GM18507 (cell line): ENCODE measurements at places on chromosomes 2 and 18.

- no peak for DNase-seq
Measured at GRCh38 chr2:98459496-98460175, 15.0 kb downstream of the INPP4A start.

DNA sequence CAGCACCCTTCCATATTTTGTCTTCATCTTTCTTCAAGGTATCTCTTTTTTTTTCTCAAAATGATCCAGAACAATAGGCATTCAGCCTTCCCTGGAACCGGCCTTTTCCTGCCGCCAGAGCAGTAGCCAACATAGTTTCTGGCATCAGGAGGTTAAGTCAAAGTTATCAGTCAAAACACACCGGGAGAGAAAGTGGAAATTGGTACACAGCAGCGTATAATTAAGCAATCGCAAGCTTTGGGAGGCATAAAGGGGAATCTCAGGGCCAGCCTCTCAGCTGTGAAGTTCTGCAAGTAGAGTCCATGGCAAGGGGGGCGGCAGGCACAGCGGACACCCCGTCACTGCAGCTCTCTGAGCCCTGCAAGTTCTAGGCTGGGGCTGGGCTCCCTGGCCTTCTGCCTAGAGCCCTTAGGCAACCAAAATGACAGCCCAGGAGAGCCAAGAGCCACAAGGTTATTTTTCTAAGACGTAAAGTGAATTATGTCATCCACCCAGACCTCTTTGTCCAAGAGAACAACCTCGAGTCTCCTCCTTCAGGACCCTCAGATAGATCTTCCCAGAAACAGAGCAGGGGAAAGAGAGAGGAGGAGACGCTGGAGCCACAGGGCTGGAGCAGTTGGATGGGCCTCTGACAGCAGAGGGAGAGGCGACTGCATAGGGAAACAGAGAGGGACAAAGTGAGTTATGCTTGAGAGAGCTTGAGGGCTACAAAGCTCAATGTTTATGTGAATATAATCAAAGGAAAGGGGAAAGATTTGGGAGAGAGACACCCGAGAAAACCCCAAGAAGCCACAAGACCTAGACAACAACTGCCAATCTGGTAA lies 114.7 kb downstream of the BCL2L11 start:
- DNase-seq = no peak

DNA sequence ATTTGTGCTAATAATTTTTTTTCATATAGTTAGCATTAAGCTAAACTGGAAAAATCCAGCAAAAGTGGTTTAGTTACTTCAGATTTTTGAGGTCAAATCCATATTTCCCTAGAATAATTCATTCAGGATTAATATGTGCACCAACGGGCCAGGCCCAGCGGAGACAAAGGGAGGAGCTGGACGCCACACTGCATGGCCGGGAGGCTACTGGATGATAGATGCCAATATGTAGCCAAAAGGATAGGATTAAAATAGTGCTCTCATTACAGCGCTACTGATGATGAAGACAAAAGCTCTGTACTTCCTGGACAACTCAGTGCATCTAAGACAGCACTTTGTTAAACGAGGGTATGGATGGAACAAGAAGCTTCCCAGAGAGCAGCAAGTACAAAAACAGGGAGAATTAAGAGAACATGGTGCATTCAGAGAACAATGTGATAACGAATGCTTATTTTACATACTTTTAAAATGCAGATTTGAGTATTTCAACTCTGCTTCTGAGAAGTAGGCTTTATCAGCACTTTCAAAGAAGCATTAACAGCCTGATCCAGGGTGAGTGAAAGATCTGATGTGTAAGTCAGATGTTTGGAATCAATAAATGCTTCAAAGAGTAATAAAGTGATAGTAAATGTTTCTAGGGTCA lies 39.8 kb downstream of the PPP4R1 start:
- no peak for DNase-seq

DNA sequence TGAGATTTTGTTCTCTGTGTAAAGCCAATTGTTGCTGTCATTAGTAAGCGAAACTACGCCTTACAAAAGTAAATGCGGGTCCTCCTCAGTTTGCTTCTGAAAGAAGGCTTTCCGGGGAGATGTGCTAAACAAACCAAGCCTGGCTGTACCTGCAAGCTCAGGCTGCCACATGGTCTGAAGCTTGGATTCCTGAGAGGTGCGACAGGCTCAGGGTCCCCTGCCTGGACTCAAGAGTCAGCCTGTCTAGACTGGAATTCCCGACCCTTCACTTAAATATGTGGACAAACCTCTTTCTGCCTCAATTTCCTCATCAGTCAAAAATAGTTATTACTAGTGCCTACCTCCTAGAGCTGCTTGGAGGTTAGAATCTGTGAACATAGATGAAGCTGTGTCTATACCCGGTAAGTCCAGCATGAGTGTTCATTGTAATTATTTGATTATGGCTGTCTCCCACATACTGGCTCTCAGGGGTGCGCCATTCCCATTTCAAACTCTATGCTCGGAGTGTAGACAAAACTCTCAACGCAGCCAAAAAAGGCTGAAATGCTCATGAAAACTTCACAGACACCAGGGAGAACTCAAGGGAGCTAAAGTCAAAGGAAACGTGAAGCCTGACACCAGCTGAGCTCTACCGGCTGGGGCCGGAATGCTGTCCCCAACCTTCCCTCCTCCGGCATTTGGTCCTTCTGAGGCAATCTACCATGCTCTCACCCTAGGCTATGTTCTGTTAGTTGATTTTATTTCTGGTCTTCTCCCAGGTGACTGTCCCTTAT lies 31.4 kb downstream of the SOWAHC start:
- DNase-seq = no peak

DNA sequence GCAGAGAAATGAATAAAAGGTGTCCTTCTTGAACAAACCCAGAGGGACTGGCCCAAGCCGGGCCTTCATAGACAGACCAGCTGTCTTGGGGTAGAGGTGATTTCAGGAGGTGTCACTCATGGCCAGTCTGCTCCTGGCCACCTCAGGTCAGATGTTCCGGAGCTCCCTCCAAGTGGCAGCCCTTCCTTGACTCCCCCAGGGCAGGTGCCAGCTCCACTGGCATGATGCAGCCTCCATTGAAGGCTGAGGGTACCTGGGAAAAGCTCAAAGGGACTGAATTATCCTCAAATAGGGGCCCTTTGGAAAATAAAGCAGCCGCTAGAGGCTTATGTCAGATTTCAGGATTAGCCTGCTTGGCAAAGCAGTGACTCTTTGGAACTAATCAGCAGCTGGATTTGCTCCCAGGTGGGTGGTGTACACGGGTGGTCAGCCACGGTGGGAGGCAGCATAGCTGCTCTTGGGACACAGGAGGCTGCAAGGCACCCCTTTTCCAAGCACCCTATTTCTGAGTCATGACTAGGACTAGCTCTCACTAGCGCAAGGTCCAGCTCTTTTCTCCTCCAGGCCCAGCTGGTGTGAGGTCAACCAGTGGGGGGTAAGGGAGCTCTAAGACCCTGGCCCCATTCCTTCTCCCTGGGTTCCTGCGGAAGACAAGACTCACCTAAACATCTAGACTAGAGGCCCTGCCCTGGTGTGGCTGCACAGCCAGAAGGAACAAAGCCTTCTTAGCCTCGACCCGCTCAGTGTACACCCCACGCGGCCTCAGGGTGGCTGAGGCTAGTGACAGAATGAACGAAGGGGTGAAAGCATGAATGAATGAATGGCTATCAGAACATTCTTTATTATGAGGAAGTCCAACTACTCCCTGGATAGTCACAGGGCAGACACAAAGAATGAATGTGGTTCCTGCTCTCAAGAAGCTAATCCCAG lies 29.3 kb downstream of the HS1BP3 start:
- no peak for DNase-seq

- DNase-seq = no peak
Measured at GRCh38 chr2:179909845-179910734, 48.7 kb upstream of the ZNF385B start.

GRCh38 chr2:207129821-207130220 lies 35.9 kb downstream of the KLF7 start:
- no peak for DNase-seq

GRCh38 chr2:120628248-120628647 lies 107.4 kb upstream of the GLI2 start:
- DNase-seq = no peak

DNA sequence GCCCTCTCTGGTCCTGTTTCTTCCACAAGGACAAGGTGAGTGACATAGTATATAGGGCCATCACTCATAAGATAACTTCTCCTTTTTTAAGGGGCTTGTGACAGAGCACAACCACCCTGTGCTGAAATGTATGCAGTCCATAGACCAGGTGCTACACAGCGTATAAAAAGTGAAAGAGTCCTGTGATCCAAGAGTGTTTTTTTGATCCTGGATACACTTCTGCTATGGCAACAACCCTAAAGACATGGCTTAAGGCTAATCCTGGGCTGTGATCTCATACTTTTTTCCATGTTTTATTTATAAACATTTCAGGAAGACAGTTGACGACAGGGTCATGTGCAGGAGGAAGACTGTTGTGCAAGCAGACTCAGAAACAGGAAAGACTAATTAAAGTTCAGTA lies 400.5 kb upstream of the TCF4 start:
- no peak for DNase-seq
